Stimulated activated naive CD4-positive, alpha-beta T cell (primary cell): ENCODE measurements at places on chromosomes 12 and 14.

DNA sequence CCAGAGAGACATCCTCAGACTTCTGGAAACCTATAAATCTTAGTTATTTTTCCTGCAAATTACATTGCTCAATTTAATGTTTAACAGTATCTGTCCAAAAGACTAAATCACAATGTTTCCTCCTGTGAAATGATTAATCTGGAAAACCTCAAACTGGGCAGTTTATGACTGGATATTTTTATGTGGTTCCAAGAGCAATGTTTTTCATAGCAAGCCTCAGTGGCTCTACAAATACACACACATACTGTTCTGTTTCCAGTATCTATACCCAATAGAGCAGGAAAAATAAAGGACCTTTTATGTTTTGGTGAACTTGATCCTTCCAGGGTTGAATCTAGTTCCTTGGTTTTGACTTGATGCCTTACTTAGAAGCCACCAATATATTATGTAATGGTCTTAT is 9.2 kb downstream of the NID2 start:
- DNase-seq, result no peak

GRCh38 chr12:113766131-113766878 is 199.8 kb downstream of the RBM19 start:
- DNase-seq, result no peak

DNA sequence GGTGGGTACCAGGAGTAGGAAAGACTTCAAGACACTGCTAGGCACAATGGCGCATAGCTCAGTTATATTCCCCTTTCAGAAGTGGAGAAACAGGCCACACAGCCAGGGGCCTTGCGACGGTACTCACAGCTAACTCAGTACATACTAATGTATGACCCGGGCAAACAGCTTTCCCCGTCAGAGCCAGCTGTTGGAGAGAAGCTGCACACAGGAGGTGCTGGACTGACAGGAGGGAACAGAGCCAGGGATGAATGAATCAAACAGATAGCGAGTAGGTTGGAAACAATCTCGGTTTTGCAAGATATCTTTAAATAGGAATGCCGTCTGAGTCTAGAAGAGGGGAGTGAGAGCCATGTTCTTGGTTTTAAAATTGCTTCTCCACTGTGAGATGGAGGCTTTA is 45.5 kb downstream of the PRIMA1 start:
- DNase-seq, result no peak

GRCh38 chr12:2172491-2173214 is 119.9 kb downstream of the CACNA1C start:
- DNase-seq, result no peak

DNA sequence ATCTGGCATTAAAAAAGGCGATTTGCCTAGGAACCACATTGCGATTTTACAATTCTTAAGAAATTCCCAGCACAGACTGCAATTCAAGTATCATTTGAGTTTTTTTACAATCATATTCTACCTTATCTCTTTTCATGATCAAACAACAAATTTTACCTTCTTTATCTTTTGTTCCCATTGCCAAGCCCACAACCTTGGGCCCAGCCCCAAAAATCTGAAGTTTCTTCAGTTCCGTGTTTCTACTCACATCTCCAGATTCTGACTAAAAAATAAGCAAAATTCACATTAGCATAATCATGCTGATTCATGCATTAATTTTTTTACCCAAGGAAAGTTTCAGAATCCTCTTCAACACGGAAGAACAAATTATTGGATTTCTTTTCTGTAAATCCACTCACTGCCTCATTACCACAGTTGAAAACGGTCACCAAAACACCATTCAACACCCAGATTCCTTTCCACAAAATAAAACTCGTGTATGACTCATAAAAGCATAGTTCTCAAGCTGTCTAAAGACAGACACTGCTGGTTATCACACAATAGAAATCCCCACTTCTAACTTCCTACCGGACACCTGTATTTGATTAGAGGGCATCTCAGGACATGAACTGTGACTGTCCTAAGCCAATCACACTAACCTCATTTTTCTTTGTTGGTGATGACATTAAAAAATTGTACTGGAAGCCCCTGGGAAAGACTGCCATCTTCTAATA is 32.7 kb downstream of the KDM5A start:
- no peak for DNase-seq

DNA sequence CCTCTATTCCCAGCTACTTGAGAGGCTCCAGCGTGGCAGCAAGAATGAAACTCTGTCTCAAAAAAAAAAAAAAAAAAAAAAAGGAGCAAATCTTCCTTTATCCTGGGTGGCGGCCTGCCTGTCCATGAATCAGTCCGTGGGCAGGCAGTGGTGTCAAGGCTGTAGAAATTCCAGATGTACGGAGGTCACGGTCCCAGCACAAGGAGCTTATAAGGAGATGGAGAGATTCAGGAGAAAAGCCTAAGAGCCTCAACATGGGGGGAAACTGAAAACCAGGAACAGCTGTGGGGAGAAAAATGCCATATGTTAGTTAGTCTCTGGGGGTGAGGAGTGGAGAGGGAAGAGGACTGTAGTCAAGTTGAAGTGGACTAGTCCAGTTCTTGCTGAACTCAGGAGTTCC is 130.5 kb upstream of the CRY1 start:
- DNase-seq, result no peak
